Transverse colon (tissue), 4 donors: ENCODE measurements at places on chromosomes 13 and 19. TPM values are rescaled to one million over a fixed set of nuclear protein-coding genes. Genes with fewer than 3 reads are reported as not detected.

- DNase-seq = peak; percentile 21
Observed at GRCh38 chr13:71864986-71865873, 1.8 kb downstream of the DACH1 start.

- DNase-seq = no peak
Observed at GRCh38 chr19:13207237-13207845, 57.1 kb downstream of the IER2 start.

GRCh38 chr13:27638521-27638920 lies 16.8 kb downstream of the POLR1D start:
- DNase-seq = no peak

GRCh38 chr13:51006067-51006845 lies 96.7 kb downstream of the RNASEH2B start:
- DNase-seq = no peak

DNA sequence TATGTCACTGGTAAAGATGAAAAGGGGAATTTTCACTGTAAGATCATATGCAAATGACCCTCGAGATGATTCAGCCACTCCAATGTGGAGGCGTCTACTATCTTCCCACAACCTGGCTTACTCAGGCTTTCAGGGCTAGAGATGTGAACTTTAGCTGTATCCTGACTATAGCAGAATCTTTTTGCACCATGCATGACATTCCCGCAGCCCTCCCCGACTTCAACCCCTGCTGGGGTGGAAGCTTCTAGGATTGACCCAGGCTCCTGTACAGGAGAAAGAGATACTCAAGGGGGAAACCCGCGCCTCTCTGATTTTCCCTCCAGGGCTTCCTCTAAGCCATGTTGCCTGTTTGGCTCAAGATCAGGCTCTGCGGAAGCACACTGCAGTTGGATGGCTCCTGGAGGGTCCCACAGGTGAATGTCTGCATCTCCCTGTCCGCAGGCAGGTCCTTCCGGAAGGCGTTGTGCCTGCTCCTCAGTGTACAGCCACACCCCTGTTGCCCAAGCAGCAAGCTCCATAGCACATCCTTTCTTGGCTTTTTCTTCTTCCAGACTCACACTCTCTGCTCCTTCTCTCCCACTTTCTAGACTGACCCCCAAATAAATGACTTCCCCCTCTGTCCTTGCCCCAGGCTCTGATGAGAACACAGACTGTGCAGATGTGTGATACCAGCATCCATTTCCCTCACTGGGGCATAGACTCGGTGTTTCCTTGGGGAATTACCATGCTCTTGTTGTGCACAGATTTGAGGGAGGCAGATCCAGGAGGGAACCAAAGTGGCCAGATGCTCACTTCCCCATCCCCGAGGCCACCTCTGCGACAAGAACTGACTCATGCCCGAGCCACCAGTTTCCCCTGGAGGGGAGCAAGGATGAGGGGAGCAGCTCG lies 29.1 kb upstream of the POP4 start:
- DNase-seq = no peak

GRCh38 chr19:50414864-50415660 lies 3.7 kb upstream of the SPIB start:
- peak; percentile 83 for DNase-seq

The CCDC194 gene
- total RNA-seq = not detected

The SH2D3A gene
- total RNA-seq = 41.4 TPM

The IRGQ gene
- 29.3 TPM for total RNA-seq

The ZNF709 gene
- 1.2 TPM for total RNA-seq
